ENCODE measurements at places on chromosomes 3 and 15.
A peak's percentile ranks its signal among the peaks of the same experiment; 100 is the strongest.

- no peak for DNase-seq
Measured at GRCh38 chr3:32257641-32258438, 19.4 kb downstream of the CMTM8 start.

- DNase-seq, result no peak
Measured at GRCh38 chr15:84889991-84890669, 5.7 kb downstream of the SLC28A1 start.

DNA sequence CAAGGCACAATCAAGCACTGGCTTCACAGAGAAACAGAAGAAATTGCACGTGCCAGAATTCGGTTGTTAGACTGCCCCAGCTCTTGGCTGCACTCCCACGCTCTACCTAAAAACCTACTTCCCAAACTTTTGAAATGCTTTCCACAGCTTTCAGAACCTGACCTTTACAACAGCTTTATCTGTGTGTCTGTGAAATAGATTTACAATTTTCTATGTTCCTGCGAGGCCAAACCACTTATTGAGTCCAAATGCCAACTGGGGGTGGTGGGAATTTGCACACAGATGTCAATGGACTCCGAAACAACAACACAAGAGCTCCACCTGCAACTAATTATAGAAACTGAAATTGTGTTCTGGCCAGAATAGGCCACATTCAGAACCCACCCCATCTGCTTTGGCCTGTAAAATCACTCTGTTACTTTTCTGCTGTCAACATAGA is 44.6 kb downstream of the ERC2 start:
- no peak for DNase-seq

DNA sequence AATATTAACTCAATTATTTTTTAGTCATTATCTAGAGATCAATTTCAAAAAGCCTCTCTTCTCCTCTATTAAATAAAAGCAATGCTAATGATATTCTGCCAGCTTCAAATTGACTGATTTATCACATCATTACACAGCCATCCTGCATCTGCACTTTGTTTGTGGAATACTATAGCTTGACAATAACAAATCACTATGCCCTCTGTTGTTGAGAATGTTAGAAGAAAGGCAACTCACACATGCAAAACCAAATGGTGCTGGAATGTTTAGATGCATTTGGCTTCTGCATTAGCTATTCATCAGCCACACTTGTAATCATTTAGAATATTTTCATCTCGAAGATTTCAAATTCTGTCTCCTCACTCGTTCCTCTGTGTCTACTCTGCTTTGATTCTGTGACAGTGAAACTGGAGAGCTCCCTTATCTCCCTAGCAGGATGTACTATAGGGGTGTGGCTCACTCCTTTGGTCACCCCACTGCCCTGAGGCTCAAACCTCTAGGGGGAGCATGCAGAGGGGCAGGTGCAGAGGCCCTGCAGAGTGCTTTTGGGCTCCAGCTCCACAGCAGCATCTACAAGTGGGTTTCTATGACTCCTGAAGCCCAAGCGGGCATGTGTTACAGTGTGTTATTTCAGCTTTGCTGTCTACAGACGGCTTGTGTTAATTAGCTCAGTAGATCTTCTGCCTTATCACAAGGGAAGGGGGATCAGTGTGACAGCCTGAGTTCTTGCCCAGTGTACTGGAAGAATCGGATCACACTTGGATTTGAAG is 454.1 kb upstream of the BCHE start:
- DNase-seq, result peak; percentile 81

DNA sequence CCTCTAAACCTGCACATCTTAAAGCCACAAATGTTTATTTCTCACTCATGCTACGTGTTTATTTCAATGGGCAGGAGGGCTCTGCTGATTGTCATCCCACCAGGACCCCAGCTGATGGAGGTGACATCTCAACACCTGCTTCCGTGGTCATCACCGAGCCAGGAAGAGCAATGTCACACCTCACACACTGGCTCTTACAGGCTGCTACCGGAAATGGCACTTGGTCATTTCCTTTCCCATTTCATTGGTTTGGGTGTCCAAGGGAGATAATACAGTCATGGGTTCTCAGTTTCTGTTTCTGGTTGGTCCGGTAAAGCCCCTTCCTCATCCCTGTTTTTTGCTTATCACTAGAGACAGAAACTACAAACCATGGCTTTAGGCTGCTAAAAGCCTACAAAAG is 41.9 kb downstream of the ABHD2 start:
- no peak for DNase-seq

All from endodermal cell (in vitro differentiated cells).